ENCODE measurements at places on chromosomes 3 and 15. TPM values are rescaled to one million over a fixed set of nuclear protein-coding genes. Genes with fewer than 3 reads are reported as not detected.

Gene UBR1
- total RNA-seq = 33.2 TPM

Gene ISL2
- not detected for total RNA-seq

Gene UQCRC1
- total RNA-seq = 246 TPM

Gene LPCAT4
- total RNA-seq = 35.1 TPM

Gene PODXL2
- 18.4 TPM for total RNA-seq

Gene SH2D7
- total RNA-seq = not detected

Gene TM4SF4
- total RNA-seq = not detected

Gene ZBTB47
- total RNA-seq = 4.4 TPM

Gene EIF4E3
- 6.3 TPM for total RNA-seq

Gene DLL4
- 0.12 TPM for total RNA-seq

Gene SPINK8
- total RNA-seq = not detected

Gene XCR1
- not detected for total RNA-seq

Gene SLITRK3
- 1.1 TPM for total RNA-seq

Gene SAMMSON
- total RNA-seq = not detected

Gene IL17RB
- 5.5 TPM for total RNA-seq

Gene DENND4A
- total RNA-seq = 3.7 TPM

Gene RETNLB
- total RNA-seq = not detected

Gene GRK7
- total RNA-seq = not detected

Gene TNK2
- total RNA-seq = 5.4 TPM

Gene GPR27
- 18.3 TPM for total RNA-seq

Gene SLC22A14
- not detected for total RNA-seq

Gene HCN4
- total RNA-seq = 0.50 TPM

Gene TGM4
- 0.04 TPM for total RNA-seq
